ENCODE measurements at places on chromosomes 11 and 22. TPM values are rescaled to one million over a fixed set of nuclear protein-coding genes. Genes with fewer than 3 reads are reported as not detected.

The YPEL1 gene
- total RNA-seq: 7.8 TPM

The NXPE1 gene
- total RNA-seq: 1.3 TPM

The MYBPC3 gene
- under 0.01 TPM for total RNA-seq

DNA sequence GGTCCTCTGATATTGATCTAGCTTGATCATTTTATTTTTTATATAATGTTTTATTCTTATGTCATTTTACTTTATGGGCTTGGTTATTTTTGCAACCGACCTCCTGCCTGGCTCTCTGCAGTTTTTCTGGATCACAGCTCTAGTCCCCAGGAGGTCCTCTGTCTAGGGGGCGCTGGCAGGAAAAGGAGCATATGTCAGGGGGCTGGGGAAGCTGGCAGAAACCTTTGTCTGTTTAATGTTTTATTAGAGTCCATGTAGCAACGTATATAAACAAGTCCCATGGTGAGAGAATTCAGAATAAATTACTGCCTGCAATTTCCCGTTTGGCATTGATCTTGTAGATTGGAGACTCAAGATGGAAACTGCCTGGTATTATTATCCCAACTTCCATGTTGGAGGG, 133.5 kb upstream of the ZBED5 start:
- DNase-seq: no peak
- H3K4me1 ChIP-seq: no peaks in the 10 kb centered on the region
- no peak overlapping the region for H3K27ac ChIP-seq
- no peaks in the 10 kb centered on the region for H3K36me3 ChIP-seq
- H3K4me3 ChIP-seq: no peak overlapping the region

The CTTN gene
- total RNA-seq: 285 TPM

DNA sequence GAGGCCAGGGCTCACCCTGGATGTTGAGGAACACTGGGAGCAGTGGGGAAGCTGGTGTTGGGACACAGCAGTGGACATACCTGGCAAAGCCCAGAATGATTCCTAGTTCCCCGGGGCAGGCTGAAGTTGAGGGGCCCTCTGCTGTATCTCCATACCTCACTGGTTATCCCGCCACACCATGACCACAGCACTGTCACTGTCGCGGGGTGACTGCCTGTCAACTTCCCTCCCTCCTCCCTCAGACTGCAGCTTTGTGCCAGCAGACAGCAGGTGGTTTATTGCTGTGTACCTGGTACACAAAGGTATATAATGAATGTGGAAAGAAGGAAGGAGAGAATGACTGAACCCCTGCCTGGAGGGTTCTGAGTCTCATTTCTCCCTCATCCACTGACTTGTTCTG, 318.7 kb downstream of the TMEM135 start:
- H3K36me3 ChIP-seq: no peaks in the 10 kb centered on the region
- H3K27ac ChIP-seq: no peak overlapping the region
- H3K27me3 ChIP-seq: no peaks in the 10 kb centered on the region
- no peak for DNase-seq
- no peak overlapping the region for H3K4me3 ChIP-seq

- H3K4me3 ChIP-seq: no peak overlapping the region
- peak overlapping the region; percentile 73 for H3K27ac ChIP-seq
Measured at GRCh38 chr11:74070723-74071492, 62.0 kb upstream of the UCP3 start.

The FOLH1 gene
- total RNA-seq: 7.8 TPM

The RANGAP1 gene
- 51.2 TPM for total RNA-seq

The MYO18B gene
- 0.15 TPM for total RNA-seq

DNA sequence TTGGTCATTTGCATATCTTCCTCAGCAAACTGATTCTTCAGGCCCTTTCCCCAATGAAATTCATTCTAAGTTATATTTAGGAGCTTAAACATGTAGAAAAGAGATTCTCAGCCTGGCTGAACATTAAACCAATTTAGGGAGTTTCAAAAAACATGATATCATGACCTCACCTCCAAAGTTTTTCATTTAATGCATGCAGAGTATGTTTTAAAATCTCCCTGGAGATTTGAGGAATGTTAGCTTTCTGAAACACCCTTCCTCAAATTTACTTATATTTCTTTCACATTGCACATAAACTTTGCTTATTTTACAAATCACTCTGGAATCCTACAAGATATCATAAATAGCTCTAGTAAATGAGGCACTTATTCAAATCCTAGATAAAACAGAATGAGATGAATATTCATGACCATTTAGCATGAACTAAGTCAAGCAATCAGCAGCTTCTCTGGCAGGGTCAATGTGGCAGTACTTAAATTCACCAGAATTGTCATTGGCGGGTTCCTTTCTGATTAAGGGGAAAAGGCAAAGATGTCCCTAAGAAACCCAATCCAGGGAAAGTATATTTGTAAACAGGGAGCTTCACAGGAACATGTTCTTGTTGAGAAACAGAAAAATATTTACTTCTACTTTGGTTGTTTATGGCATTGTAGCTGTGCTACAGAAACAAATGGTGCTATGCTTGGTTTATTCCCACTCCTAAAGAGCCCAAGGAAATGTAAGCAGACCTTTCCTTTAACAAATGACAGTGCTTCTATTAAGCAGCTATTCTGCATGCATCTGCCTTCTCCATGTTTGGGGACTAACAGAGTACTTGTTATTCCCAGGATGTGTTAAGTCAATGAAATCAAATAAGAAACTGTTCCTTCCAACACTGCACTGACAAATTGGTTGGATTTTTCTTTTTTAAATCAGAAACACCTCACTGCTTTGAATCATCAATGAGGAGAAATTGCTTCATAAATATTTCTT, 162.3 kb downstream of the C11orf87 start:
- no peak for DNase-seq
- H3K27ac ChIP-seq: no peak overlapping the region
- no peak overlapping the region for H3K4me3 ChIP-seq
- H3K27me3 ChIP-seq: no peaks in the 10 kb centered on the region
